ENCODE measurements at places on chromosomes 7 and 10.

DNA sequence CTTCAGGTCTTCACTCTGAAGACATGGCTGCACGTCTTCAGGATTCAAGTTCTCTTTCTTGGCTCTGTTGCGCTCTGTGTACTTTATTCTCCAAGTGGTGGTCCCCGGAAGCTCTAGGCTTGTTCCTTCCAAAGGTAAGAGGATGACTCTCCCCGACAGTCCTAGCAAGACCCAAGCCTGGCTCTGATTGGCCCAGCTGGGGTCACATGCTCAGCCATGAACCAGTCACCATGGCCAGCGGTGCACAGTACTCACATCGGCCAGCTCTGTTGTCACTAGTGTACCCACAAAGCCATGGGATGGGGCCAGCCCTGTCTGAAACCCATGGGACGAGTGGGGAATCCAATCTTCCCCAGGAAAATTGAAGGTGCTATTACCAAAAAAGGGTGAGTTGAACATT is 5.2 kb upstream of the C7orf33 start:
- no peak for DNase-seq

GRCh38 chr7:148633761-148634160 is 43.2 kb downstream of the C7orf33 start:
- no peak for DNase-seq

GRCh38 chr7:106056513-106057203 is 55.5 kb downstream of the SYPL1 start:
- peak; percentile 60 for DNase-seq

DNA sequence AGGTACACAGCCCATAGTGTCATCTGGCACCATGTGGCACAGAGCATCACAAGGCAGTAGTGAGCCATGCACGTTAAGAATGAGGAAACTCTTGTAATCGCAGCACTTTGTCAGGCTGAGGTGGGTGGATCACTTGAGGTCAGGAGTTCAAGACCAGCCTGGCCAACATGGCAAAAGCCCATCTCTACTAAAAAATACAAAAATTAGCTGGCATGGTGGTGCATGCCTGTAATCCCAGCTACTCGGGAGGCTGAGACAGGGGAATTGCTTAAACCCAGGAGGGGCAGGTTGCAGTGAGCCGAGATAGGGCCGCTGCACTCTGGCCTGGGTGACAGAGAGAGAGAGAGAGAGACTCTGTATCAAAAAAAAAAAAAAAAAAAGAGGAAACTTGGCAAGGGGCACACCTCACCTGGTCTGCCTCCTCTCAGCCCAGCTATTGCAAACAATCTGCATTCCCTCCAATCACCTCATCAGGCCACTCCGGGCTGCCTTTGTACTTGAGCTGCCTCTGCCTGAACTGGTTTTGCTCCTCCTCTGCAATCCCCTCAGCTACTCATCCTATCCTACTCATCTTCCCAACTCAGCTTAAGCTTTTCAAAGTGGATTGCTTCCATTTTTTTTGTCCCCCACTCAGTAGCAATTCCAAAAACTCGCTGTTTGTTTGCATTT is 46.0 kb upstream of the OPTN start:
- DNase-seq: no peak

GRCh38 chr10:29465384-29465783 is 169.4 kb downstream of the SVIL start:
- no peak for DNase-seq

DNA sequence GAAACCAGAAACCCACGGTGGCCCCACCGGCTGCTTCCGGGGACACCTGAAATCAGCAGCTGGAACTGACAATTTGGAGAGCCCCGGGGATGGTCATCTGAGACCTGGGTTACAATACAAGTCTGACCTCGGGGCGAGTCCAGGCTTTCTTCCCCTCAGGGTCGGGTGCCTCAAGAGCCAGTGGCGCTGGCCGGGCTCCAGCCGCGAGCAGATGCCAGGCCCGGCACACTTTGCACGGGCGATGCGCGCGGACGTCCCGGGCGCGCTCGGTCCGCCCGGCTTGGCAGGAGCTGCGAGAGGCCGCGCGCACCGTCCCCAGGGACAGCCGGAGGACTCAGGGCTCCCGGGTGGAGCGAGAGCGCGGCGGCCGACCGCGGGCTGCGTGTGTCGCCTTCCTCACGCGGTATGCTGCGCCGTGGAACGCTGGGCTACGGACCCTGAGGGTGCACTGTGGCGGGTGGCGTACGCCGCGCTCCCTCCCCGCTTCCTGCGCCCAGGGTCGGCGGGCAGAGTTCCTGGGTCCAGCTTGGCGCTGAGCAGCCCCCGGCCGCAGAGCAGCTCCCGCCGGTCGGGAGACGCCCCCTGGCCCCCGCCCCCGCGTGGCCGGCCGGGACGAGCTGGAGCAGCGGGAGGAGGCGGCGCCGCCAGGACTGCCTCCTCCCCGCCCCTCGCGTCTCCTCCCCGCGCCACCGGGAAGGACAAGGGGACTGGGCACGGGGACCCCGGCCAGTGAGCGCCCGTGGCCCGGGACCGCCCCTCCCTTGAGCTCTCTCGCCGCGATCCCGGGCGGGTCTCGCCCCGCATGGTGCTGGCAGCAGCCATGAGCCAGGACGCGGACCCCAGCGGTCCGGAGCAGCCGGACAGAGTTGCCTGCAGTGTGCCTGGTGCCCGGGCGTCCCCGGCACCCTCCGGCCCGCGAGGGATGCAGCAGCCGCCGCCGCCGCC is at the start of gene RBM20:
Gene RBM20, plus strand, starts transcription at position 684 of the 945 bp plus-strand sequence. Its CDS starts 119 bp downstream, at position 803.
- no peak for DNase-seq

- DNase-seq: no peak
Measured at GRCh38 chr7:142508251-142508650, 241.0 kb upstream of the PRSS1 start.

DNA sequence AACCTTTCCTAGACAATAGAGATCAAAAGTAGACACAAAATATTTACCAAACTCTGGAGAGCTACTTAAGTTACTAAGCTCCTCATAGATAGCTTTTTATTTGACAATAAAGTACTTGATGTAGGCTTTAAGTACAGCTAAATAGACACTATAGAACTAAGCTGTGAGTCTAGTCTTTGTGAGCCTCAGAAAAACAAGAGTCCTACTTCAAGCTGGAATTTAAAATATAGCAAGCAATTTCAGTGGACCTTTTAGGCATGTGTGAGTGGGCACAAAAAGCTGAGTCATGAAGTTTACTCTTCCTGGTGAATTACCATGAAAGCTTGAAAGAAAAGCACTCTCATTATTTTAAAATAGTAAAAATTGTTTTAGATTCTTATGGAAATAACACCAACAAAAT is 76.1 kb downstream of the ADD3 start:
- DNase-seq: no peak

DNA sequence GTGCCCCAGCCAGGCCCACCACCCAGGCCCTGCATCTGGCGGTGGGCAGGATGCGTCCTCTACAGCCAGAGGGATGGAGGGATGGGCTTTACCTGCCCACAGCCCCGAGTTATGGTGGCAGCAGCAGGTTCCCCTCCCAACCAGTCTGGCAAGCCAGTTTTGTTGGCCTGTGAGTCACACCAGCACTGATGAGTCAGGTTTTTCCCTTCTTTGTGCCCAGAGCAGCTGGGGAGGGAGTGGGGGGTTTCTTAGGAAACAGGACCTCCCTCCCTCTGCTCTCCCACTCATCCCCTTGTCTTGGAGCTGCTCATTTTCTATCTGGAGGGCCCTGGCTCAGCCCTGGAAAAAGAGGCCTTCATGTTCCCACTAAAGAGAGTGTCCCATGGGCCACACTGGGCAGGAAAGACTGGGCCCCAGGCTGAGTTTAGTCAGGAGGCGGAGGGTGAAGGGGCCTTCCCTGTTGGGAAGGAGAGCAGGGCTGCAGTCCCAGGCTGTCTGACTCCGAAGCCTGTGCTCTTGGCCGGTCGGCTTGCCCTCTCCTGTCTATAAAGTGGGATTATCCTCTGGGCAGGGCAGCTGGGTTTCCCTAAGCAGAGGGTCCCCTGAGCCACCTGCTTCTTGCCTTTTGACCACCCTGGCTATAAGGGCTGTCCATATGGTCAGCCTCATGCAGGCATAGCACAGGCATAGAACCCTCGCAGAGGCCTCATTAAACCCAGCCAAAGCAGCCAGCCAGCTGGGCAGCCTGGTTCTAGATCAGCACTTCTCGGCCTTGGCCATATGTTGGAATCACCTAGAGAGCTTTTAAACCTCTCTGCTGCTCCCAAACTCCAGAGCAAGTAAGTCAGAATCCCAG is 30.2 kb upstream of the ANKRD2 start:
- no peak for DNase-seq

DNA sequence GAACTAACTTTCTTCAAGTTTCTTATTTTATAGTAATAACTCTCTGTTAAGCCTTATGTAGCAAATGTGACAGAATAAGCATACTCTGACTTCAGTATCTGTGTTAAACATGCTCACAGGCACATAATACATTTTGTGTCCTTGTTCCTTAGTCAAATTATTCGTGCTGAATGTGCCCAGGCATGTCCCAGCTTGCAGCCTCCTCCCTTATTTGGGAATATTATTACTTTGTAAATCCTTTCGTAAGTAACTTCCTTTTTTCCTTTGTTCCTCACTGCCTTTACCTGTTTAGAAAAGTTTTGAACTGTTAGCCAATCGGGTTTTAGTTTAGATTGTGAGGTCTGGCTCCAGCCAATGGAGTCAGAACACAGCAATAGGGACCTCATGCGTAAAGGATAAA is 46.9 kb downstream of the GALNT11 start:
- no peak for DNase-seq

GRCh38 chr7:17304926-17305325 is 6.5 kb downstream of the AHR start:
- no peak for DNase-seq

DNA sequence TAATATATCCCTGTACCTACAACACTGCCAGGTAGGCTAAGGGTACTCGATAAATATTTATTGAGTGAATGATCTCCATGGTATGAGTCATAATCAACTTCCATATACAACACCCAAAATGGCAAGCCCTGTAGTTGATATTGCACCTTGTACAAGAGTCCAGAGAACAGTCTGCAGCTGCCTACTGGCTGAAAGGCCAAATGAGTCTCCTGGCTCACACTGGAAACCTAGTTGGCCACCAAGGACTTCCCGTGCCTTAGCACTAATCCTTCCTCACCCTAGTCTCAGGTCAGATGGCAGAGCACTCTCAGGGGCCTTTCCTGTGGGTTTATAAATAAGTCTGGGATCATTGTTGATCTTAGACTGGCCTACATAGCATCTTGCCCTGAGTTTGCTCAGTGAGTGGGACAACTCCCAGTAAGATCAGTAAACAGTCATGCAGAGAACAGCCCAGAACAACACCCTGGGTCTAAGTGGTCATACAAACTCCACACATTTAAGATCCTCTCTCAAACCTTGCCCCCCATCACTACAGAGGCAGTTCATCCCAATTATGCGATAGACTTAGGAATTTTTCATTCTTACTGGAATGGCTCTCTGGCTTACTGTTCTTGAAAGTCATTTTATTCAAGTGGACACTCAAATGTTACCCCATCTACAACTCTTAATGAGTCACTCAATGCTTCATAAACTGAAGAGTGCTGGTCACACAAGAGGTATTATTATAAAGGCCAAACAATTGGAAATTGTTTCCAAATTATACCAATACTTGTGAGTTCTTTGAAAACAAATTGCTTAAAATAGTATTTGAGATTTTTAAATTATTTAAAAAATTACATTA is 14.7 kb upstream of the SLC16A9 start:
- no peak for DNase-seq

DNA sequence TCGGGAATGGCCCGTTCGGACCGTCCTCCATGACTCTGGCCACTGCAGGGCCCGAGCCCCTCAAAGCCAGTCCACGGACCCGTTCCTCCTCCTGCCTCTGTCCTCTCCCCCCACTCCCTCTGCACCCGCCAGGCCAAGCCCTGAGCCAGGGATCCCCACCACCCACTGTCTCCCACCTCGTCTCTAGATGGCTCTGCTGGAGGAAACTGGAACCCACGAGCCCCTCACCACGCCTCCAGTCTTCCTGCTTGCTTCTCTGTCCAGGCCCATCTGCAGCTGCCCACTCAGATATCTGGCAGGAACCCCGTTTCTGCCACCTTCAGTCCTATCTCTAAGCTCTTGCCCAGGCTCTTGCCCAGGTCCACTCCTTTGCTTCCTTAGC is 24.3 kb downstream of the GRID2IP start:
- DNase-seq: no peak

DNA sequence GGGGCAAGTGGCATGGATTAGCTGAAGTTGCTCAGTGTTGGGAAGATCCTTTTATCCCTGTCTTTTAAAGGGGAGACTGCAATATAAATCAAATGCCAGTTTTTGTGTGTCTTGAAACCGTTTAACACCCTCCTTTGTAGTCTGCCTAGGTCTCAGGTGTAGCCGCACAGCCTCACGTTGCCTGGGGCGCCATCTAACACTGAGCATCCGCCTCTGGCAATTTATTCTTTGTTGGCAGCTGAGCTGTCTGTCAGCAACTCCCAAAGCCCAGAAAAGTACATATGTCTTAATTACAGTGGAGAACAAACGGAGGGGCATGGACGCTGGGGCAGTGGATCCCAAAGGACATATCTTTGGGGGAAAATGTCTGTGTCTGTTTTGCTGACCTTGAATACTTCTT is 254.7 kb downstream of the STK31 start:
- no peak for DNase-seq

DNA sequence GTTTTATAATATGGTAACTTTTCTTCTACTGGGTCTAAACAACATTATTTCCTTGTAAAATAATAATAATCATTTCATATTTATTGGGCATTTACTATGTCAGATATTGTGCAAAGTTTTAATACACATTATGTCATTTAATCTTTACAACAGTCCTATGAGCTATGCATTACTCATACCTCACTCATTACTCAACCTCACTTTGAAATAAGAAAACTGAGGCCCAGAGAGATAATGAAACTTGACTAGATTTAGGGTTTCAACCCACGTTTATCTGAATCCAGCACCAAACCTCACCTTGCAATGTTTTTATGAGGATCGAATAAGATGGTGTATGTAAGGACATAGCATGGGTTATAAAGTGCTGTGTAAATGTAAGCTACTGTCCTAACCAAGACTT is 153.2 kb upstream of the SLC13A1 start:
- no peak for DNase-seq

- DNase-seq: no peak
Measured at GRCh38 chr7:5872326-5872725, 8.3 kb upstream of the OCM start.

- no peak for DNase-seq
Measured at GRCh38 chr7:27533652-27534081, 129.0 kb downstream of the HIBADH start.

DNA sequence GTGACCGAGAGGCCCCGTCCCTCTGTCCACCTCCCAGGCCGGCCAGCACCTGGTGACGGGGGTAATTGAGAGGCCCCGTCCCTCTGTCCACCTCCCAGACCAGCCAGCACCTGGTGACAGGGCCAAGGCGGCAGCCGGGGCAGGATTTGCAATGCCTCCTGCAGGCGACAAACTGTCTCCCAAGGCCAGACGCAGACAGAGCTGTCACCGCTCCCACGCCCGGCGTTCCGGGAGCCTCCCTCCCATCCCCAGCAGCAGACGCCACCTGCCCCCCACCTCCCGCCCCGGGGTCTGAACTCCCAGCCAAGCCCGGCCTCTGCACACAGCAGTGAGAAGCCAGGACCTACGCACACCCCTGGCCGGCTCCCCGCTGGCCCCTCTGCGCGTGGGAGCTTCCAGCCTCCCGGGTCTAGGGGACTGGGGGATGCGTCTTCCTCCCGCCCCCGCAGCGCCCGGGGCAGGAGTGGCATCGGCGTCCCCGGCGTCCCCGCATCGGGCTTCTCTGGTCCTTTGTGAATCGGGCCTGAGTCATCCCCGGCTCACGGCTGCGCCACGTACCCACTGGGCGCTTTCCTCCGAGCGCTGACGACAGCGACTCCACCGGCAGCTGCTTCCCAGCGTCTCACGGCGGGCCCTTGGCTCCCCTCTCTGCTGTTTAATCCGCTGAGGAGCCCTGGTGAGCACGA is 95.1 kb upstream of the DIP2C start:
- no peak for DNase-seq
